ENCODE measurements at places on chromosomes 16 and 17. TPM values are rescaled to one million over a fixed set of nuclear protein-coding genes. Genes with fewer than 3 reads are reported as not detected.

DNA sequence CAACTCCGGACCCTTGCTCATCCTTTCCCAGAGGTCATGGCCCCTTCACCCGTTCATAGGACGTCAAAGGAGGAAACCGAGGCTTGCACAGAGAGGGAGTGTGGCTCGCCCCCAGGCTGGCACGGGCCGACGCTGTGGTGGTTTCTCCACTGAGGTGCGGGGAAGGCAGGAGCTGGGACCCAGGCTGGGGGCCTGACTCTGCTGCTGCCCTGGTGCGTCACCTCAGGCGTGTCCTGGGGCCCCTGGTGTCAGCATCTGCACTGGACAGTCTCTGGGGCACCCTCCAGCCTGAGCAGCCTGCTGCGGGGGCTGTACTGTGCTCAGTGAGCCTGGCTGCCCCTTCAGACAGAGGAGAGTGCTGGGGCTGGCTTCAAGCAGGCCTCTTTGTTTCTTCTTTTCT is 7.4 kb downstream of the MAP2K3 start:
- no peak for DNase-seq

GRCh38 chr17:2179615-2180295 is 123.8 kb downstream of the SMG6 start:
- no peak for DNase-seq

GRCh38 chr17:52105591-52105990 is 52.9 kb downstream of the CA10 start:
- no peak for DNase-seq

DNA sequence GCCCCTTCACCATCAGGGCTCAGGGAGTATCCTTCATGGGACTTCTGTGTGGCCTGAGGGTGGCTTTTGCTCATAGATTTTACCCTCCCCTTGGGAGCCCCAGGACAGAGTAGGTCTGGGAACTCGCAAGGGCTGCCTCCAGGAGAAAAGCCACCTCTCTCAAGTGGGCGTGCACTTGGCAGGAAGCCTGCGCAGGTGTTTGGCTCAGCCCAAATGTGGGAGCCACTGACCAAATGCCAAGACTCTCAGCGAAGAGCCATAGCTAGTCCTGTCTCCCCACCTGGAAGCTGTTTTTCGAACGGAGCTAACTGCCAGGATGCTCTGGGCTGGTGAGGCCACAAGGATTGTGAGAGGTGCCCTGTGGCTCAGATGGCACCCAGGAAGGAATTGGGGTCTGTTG is 2.0 kb upstream of the HSD17B2 start:
- no peak for DNase-seq

DNA sequence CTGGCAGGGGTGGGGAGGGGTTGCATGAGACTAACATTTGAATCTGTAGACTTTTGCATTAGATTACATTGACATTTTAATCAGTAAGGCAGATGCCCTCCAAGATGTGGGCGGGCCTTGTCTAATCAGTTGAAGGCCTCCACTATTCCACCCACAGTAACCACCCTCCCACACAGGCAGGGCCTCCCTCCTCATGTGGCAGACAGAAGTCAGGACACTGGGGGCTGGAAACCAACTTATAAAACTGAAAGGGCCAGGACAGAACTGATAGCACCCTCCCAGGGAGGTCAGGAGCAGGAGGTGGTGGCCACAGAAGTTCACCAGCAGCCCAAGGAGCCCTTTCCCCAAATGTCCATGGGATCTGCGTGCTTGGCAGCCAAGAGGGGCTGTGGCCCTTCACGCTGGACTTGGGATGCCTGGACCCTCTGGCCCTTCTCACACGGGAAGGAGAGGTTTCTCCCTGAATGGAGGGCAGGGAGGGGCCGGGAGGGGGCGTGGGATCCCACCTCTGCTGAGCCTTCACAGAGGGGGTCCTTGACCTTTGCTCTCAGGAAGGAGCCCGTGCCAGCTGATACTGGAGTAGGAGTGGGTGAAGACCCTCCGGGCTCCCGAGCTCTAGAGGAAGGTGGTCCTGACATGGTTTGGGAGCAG is 4.6 kb downstream of the PYCR1 start:
- no peak for DNase-seq

- no peak for DNase-seq
Observed at GRCh38 chr16:14509055-14509454, 121.0 kb downstream of the PARN start.

- DNase-seq: peak; percentile 36
Observed at GRCh38 chr17:28716740-28717577, 709 bp downstream of the RAB34 start.

DNA sequence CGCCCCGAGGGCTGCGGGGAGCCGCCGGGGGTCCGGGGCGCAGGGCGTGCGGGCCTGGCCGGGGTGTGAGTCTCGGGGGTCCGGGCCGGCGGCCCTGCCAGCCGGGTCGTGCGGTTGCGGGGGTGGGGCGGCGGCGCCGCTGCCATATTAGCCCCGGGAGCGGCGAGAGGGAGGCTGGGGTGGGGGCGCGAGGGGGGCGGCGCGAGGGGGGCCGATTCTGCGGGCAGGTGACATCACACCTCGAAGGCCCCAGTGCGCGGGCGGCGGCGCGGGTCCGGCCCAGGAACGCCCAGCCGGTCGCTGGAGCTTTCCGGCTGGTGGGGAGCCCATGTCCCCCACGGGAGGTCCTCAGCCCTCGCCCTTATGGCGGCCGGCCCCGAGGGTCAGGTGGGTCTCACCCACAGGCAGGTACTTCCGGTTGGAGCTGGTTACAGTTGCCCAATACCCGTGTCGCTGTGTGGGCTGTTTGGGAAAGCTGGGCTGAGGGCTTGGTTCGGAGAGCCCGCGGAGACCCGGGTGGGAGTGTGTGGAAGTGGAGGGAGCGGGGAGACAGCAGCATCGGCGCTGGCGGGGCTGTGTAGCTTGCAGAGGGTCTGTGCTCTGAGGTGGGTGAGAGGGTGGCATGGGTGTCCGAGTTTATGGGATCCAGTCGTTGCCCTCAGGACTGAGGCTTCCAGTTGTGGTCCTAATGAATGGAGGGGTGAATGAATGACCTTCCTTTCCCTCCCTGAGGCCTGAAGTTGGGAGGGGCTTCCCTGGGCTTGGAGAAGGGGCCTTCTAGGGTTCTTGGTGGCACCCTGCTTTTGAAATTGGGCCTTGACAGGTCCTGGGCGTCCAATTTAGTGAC is 804 bp downstream of the ATP6V0C start:
- no peak for DNase-seq

- DNase-seq: no peak
Observed at GRCh38 chr17:5870231-5870953, 199.8 kb upstream of the WSCD1 start.

- DNase-seq: no peak
Observed at GRCh38 chr17:19354748-19355147, 7.8 kb downstream of the B9D1 start.

GRCh38 chr17:7002288-7003047 is 6.6 kb downstream of the ALOX12 start:
- no peak for DNase-seq

DNA sequence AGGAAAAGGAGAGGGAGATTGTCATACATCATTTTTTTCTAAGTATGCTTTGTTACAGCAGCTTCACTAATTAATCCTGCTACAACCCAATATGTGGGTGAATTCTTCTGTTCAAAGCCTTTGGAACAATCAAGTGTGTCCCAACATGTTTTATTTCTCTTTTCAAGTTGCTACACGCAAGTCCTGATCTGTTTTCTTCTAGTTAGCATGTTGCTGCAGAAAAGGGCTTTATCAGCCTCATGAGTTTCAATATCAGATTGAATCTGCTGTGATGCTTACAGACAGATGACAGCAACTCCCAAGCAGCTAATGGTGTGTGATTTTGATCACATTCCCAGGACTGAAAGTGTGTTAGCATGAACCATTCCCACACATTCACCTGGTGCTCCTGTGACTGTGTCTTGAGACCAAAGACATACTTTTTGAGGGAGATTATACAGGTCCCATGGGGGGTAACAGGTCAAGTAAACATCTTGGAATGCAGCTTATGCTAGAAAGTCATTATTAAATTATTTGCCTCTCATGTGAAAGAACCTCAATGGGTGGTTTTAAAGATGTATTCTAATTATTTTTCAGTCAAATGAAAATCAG is 96.9 kb upstream of the KCNJ16 start:
- DNase-seq: no peak

- no peak for DNase-seq
Observed at GRCh38 chr16:58615280-58615679, 14.3 kb downstream of the CNOT1 start.

GRCh38 chr17:28059675-28060074 is 17.2 kb downstream of the NLK start:
- no peak for DNase-seq

DNA sequence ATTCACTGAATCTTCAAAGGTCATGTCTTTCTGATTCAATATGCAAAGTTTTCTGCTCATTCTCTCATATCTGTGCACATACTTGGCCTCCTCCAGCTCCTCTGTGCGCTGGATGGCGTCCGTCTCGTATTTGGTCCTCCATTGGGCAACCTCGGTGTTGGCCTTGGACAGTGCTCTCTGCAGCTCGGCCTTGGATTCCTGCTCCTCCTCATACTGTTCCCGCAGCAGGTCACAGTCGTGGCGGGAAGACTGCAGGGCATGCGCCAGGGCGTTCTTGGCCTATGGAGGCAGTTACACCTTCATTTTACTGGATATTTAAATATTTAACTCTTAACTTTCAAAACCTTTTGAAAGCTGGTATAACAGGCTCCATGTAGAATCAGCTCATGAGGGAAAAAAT is 8.2 kb upstream of the MYH1 start:
- no peak for DNase-seq

- DNase-seq: no peak
Observed at GRCh38 chr17:17537311-17538099, 41.3 kb upstream of the RASD1 start.

- DNase-seq: no peak
Observed at GRCh38 chr16:15636392-15636873, 6.5 kb downstream of the MARF1 start.

DNA sequence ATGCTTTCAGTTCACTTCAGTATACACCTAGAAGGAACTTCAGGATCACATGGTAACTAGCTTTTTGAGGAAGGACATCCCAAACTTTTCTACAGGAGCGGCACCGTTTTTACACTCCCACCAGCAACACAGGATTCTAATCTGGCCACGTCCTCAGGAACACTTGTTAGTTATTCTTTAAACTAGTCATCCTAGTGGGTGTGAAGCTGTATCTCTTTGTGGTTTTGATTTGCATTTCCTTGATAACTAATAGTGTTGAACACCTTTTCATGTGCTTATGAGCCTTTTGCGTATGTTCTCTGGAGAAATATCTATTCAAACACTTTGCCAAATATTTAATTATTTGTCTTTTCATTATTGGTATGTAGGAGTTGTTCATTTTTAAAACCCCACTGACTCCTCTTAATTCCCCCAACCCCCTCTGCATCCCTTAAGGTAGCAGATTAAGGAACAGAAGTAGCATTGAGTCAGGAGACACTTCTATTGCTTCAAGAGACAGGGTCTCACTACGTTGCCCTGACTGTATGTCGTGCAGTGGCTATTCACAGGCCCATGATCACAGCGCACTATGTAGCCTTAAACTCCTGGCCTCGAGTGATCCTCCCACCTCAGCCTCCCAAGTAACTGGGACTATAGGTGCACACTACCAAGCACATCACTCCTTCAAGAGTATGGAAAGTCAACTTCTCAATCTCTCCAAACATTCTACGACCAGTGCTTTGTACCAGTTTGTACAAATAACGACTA is 25.4 kb downstream of the YWHAE start:
- no peak for DNase-seq

GRCh38 chr16:53449816-53450517 is 15.7 kb downstream of the RBL2 start:
- DNase-seq: no peak

The KRT31 gene
- not detected for total RNA-seq

The MYH1 gene
- not detected for total RNA-seq

The CACNG1 gene
- total RNA-seq: not detected

The TMEM97 gene
- 31.1 TPM for total RNA-seq

The GSG1L gene
- not detected for total RNA-seq

The NOTUM gene
- 0.39 TPM for total RNA-seq

The TEX19 gene
- total RNA-seq: 0.41 TPM

Measured in activated naive CD4-positive, alpha-beta T cell treated with anti-CD3 and anti-CD28 coated beads, Interleukin-2, amount 50 U/mL, for 72 hours (primary cell).